ENCODE measurements at places on chromosomes 1 and 21.

DNA sequence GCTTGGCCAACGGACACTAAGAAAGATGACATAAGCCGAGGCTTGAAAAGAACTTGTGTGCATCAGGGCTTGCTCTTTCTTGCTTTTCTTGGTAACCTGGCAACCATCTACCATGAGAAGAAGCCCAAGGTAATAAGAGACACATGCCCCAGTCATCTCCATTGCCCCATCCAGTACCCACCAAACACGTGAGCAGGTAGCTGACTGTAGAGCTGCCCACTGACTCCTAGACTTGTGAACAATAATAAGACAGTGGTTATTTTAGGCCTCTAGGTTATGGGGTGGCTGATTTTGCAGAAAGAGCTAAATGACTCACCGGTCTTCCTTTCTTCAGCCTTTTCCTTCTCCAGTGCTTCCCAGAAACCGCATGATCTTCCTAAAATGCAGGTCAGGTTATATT is 105.0 kb upstream of the JUN start:
- DNase-seq, result no peak

GRCh38 chr1:220222939-220223338 is 49.3 kb downstream of the RAB3GAP2 start:
- no peak for DNase-seq

- DNase-seq, result no peak
These were observed 16.2 kb upstream of the ARHGAP29 start for GRCh38 chr1:94253456-94254017.

- peak; percentile 40 for DNase-seq
These were observed 280.7 kb downstream of the LMX1A start for GRCh38 chr1:165075725-165076370.

DNA sequence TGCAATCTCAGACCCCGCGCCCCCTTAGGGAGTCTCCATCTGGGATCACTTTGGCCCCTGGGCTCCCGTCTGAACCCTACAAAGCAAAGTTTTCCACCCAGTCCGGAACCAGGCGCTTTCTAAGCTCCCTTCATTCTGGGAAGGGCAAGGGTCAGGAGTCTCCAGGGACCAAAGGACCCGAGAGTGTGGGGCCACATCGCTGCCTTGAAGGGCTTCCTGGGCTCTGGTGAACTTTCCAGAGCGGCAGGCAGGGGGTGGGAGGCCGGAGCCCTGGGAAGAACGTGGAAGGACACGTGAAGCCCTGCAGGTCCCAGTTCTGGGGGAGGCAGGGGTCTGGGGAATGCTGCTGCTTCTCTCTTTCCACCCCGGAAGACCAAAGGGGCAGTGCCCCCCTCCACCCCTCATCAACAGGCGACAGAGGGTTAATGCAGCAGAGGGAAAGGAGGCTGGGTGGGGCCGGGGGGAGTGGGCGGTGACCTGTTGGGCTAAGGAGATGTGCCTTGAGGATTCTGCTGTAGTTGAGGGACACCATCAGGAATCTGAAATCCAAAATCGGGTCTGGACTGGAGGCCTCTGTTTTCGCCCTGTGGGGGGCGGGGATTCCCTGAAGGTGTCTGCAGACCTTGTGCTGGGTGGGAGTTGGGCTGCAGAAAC is 734 bp downstream of the CDK18 start:
- no peak for DNase-seq

DNA sequence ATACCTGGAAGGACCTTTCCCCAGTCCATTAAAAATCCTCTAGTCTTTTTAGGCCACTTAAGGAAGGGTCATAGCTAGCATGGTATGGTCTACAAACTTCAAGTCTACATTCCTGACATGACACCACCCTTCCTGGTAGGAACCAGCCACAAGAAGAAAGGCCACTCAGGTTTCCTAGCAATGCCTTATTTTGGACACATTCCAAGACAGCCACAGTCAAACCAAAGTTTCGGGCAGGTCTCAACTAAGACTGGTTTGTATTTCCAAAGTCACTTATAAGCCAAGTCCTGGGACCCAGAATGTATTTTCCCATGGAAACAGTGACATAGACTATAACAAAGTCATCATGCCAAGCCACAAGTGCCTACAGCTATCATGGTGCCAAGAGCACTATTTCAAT is 50.6 kb upstream of the SLC44A3 start:
- no peak for DNase-seq

DNA sequence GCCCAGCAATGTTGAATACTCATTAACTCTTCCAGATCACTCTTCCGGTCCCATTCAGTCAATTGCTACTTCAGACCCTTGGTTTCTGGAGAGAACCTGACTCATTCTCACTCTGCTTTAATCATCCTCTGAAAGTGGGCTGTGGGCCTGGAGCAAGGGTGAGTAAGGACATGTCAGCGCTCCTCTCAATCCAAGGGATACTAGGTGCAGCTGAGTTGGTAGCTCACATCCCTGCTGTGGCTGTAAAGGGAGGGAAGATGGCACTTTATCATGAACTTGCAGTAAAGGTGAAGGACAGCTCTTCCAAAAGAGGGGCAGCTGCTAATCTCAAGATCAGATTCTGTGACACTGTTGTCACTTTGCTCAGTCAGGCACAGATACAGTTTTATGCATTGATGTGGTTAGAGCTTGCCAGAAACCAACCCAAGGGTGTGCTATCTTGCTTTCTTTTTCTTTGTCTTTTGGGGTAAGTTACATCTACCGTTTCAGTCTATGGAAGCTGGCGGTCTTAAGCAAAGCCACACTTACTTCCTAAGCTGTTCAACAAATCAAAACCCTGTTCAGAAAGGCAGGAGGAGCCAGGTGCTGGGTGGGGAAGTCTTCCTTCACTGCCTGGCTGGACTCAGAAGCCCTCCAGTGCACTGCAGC is 26.5 kb upstream of the NTPCR start:
- no peak for DNase-seq

DNA sequence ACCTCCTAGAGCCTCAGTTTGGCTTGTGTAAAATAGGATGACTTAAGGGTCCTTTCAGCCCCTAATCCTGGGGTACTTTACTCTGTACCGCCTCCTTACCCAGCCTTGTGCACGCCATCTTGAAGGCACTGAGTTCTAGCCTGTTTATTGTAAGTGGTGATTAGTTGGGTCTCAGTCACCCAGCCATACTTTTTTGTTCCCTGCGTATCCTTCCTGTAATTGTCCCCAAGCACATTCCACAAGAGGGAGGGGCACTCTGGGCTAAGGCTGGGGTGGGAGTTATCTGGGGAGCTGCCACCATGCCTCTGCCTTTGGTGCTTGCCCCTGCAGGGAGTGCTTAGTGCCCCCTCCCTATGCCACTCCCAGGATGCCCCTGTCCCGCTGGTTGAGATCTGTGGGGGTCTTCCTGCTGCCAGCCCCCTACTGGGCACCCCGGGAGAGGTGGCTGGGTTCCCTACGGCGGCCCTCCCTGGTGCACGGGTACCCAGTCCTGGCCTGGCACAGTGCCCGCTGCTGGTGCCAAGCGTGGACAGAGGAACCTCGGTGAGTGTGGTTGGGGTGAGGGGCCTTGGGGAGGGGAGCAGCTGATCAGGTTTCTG is 856 bp downstream of the FDPS start:
- DNase-seq, result peak; percentile 32

DNA sequence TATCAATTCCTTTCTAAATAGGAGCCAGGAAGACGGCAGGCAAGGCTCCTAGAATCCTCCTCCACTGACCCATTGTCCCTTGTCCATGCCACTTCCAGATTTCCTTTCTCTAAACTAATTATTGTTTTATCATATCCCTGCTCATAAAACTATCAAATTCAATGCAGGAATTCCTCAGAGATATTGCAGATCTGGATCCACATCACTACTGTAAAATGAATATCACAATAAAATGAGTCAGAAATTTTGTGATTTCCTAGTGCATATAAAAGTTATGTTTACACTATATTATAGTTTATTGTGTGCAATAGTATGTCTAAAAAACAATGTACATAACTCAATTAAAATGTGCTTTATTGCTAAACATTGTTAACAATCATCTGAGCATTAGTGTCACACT is 498.7 kb upstream of the NEGR1 start:
- no peak for DNase-seq

DNA sequence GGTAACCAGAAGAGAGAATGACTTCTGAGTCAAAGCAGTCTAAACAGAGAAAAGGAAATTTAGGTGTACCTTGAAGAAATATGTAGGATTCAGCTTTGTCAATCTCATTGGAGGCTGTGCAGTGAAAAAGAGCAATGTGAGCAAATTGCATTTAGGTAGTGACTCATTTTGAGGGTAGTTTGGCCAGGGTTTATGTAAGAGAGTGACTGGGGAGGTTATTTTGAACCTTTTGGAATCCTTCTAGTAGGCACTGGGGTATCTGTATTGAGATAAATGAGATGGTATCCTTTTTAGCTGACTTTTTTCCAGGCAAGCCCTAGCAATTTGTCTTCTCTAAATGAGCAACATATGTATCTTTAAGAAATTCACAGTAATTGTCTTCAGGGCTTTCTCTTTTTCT is 95.9 kb downstream of the DISP1 start:
- DNase-seq, result no peak

DNA sequence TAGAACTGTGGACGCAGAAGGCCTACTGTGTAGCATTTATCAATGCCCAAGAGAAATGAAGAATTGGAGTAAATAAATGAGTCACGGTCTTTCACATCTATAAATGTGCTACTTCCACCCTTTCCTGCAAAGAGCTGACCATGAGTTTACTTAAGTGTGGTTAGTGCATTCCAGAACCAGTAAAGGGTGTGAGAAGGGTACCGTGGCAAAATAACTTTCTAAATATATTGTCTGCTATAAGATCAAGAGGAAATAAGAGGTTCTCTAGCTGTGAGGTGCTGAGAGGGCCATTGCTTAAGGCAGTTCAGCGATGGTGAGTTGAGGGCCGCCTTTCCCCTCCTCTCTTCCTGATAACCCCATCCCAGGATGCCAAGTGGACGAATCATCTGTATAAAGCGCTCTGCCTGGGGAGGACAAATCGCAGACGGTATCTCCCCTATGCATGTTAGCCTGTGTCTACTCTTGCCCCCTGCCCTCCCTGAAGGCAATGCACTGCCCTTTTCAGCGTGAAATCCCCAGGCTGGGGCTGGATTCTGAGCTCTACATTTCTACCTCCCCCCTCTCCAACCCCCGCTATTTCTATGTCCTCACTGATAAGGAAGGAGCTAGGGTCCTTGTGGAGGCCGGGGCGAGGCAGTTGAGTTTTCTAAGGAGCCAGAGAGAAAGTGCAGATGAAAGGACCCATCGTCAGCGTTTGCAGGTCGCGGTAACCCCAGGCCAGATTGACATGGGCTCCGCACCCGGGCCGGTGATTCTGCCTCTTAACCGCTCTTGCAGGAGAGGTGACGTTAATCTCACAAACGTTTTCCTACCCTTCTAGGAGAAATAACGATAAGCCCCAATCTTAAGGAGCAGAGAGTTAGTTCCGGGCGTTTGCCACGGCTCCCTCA is 1.5 kb upstream of the NCAM2 start:
- no peak for DNase-seq

DNA sequence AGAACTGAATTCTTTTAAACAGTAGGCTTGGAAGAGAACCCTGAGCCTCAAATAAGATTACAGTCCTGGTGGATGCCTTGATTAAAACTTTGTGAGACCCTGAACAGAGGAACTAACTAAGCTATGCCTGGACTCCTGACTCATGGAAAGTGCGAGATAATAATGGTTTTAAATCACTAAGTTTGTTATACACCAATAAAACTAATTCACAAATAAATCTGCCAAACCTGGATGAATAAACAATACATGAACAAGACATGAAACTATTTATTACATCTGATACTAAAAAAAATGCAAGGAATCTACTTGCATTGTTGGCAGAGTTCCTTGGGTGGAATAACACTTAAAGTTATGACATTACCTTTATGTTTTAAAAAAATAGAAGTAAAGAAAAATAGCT is 118.4 kb downstream of the PIGK start:
- no peak for DNase-seq

Data from NCI-H2171 treated with DMSO at 0.1 percent for 48 hours (cell line).